ENCODE measurements at places on chromosomes 5 and 9.
A peak's percentile ranks its signal among the peaks of the same experiment; 100 is the strongest.

- no peaks in the 10 kb centered on the region for H3K36me3 ChIP-seq
- peaks cover 5% of the 10 kb centered on the region for H3K4me1 ChIP-seq
- no peak overlapping the region for H3K27ac ChIP-seq
- no peak overlapping the region for H3K4me3 ChIP-seq
These were observed 26.9 kb downstream of the INVS start for GRCh38 chr9:100125910-100126309.

- DNase-seq = no peak
- H3K27me3 ChIP-seq = no peaks in the 10 kb centered on the region
- no peaks in the 10 kb centered on the region for H3K36me3 ChIP-seq
- H3K27ac ChIP-seq = no peak overlapping the region
These were observed 47.8 kb upstream of the ALDH1B1 start for GRCh38 chr9:38344566-38345324.

DNA sequence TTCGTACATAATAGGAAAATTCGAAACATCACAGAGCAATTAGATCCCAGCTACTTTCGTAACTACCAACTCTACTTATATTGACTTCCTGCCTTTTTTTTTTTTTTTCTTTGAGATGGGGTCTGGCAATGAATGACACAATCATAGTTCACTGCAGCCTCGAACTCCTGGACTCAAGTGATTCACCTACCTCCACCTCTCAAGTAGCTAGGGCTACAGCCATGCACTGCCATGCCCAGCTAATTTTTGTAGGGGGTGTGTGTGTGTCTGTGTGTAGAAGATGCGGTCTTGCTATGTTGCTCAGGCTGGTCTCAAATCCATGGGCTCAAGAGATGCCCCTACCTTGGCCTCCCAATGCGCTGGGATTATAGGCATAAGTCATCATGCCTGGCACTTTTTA lies 5.8 kb upstream of the PAIP2 start:
- H3K36me3 ChIP-seq = peaks cover 7% of the 10 kb centered on the region
- peak overlapping the region; percentile 35 for H3K27ac ChIP-seq
- DNase-seq = no peak
- H3K4me3 ChIP-seq = no peak overlapping the region

- no peaks in the 10 kb centered on the region for H3K27me3 ChIP-seq
- H3K36me3 ChIP-seq = no peaks in the 10 kb centered on the region
- H3K27ac ChIP-seq = no peak overlapping the region
- no peak for DNase-seq
These were observed 718.3 kb upstream of the GRAMD2B start for GRCh38 chr5:125704888-125705287.

DNA sequence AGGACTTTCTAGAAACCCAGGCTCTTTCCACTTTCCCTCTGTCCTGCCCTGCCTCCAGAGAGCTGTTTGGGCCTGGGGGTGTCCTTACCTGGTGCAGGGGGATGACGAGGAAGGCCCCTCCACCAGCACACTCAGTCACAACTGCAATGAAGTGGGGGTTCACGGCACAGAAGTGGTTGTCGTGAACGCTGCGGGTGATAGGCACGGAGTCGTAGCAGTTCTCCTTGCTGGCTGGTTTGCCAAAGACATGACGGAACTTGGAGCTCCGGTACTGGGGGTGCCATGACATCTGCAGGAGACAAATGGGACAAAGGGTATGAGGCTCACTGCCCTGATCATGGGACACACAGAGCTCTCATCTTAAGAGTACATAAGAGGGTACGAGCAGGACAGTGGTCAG lies 35.1 kb downstream of the CORO2A start:
- no peak overlapping the region for H3K4me3 ChIP-seq
- no peaks in the 10 kb centered on the region for H3K4me1 ChIP-seq
- no peak for DNase-seq
- H3K36me3 ChIP-seq = 0 out of 2 replicates have a peak, but pooled peaks cover 5% of the 10 kb centered on the region
- no peak overlapping the region for H3K27ac ChIP-seq

GRCh38 chr5:151953833-151954232 lies 29.2 kb upstream of the GLRA1 start:
- no peak overlapping the region for H3K27ac ChIP-seq
- H3K4me3 ChIP-seq = no peak overlapping the region
- DNase-seq = no peak
- no peaks in the 10 kb centered on the region for H3K27me3 ChIP-seq
- no peaks in the 10 kb centered on the region for H3K36me3 ChIP-seq

GRCh38 chr9:77907585-77907984 lies 124.0 kb downstream of the GNAQ start:
- no peaks in the 10 kb centered on the region for H3K27me3 ChIP-seq
- no peak overlapping the region for H3K4me3 ChIP-seq
- no peaks in the 10 kb centered on the region for H3K36me3 ChIP-seq
- no peak for DNase-seq
- no peaks in the 10 kb centered on the region for H3K4me1 ChIP-seq
- H3K27ac ChIP-seq = no peak overlapping the region

GRCh38 chr9:93589688-93590087 lies 13.3 kb downstream of the PHF2 start:
- H3K4me3 ChIP-seq = no peak overlapping the region
- H3K27ac ChIP-seq = no peak overlapping the region
- DNase-seq = no peak
- H3K4me1 ChIP-seq = no peaks in the 10 kb centered on the region

DNA sequence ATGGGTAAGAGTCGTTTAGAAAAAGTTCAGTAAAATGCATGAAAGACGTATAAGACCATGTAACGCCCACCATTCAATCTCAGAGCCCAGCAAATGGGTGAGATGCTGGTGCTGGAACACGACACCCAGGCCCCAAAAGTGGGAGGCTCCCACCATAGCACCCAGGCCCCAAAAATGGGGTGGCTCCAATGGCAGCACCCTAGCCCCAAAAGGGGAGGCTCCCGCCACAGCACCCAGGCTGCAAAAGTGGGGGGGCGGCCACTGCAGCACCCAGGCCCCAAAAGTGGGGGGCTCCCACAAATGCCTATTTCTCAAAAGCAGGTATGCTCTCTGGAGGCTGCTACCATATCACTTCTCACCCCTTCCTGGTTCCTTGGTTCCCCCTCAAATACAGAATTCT lies 12.7 kb downstream of the FSTL4 start:
- H3K36me3 ChIP-seq = no peaks in the 10 kb centered on the region
- H3K27me3 ChIP-seq = no peaks in the 10 kb centered on the region
- DNase-seq = no peak
- no peak overlapping the region for H3K4me3 ChIP-seq
- peaks cover 24% of the 10 kb centered on the region for H3K4me1 ChIP-seq

GRCh38 chr9:115883467-115884329 lies 269.9 kb upstream of the PAPPA start:
- H3K4me1 ChIP-seq = peaks cover 10% of the 10 kb centered on the region
- no peaks in the 10 kb centered on the region for H3K27me3 ChIP-seq
- no peak overlapping the region for H3K4me3 ChIP-seq
- H3K36me3 ChIP-seq = no peaks in the 10 kb centered on the region
- peak; percentile 80 for DNase-seq
- no peak overlapping the region for H3K27ac ChIP-seq

DNA sequence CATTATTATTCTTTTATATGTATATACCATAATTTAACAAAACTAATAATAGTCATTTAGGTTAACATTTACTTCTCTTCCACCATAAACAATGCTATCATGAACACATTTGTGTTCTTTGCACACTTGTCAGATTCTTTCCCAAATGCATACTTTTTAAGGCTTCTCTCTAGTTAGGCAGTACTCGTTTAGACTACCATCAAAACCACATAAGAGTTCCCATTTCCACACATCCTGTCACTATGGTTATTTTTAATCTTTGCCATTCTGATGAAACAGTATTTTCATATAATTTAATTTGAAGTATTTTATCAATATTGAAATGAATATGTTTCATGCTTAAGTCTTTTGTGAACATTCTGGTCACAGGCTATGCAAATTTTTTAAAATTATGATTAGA lies 15.1 kb downstream of the DROSHA start:
- no peaks in the 10 kb centered on the region for H3K27me3 ChIP-seq
- DNase-seq = no peak
- no peak overlapping the region for H3K27ac ChIP-seq

- no peak for DNase-seq
- H3K4me1 ChIP-seq = peaks cover 17% of the 10 kb centered on the region
- no peaks in the 10 kb centered on the region for H3K36me3 ChIP-seq
- no peaks in the 10 kb centered on the region for H3K27me3 ChIP-seq
These were observed 144.9 kb upstream of the DMRT1 start for GRCh38 chr9:696332-697323.

GRCh38 chr9:135297456-135298075 lies 182.0 kb upstream of the PPP1R26 start:
- no peaks in the 10 kb centered on the region for H3K27me3 ChIP-seq
- DNase-seq = no peak
- H3K27ac ChIP-seq = no peak overlapping the region
- H3K4me1 ChIP-seq = peaks cover 22% of the 10 kb centered on the region
- no peak overlapping the region for H3K4me3 ChIP-seq

DNA sequence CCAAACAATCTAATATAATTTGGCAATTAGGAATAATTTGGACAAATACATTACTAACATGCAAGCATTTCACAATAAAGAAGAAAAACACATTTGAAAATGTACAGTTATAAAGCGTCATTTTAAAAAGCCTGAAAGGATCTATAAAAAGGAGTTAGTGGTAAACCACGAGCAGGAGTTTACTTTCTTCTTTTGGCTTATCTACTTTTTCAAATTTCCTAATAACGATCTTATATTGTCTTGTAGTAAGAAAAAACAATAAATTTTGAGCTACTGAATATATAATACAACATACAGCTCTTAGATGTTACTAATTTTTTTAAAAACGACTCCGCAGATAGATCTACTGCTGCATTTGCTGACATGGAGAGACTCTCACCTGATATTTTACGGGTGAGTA lies 79.9 kb downstream of the SMIM23 start:
- no peaks in the 10 kb centered on the region for H3K27me3 ChIP-seq
- DNase-seq = no peak
- no peaks in the 10 kb centered on the region for H3K4me1 ChIP-seq
- H3K4me3 ChIP-seq = no peak overlapping the region

DNA sequence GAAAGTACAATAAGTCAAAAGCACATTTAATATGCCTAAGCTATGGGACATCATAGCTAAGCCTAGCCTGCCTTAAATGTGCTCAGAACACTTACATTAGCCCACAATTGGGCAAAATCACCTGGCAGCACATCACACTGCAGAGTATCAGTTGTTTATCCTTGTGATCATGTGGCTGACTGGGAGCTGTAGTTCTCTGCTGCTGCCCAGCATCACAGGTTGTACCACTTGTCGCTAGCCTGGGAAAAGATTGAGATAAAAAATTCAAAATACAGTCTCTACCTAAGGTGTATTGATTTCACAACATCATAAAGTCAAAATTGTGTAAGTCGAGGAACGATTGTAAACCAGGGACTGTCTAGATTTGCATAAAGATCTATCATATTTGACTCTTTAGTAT lies 58.6 kb downstream of the CAMK4 start:
- no peaks in the 10 kb centered on the region for H3K27me3 ChIP-seq
- H3K36me3 ChIP-seq = no peaks in the 10 kb centered on the region
- H3K4me3 ChIP-seq = no peak overlapping the region
- no peak for DNase-seq
- H3K4me1 ChIP-seq = no peaks in the 10 kb centered on the region
- H3K27ac ChIP-seq = no peak overlapping the region

- H3K27me3 ChIP-seq = no peaks in the 10 kb centered on the region
- H3K27ac ChIP-seq = no peak overlapping the region
- peaks cover 4% of the 10 kb centered on the region for H3K4me1 ChIP-seq
- H3K36me3 ChIP-seq = no peaks in the 10 kb centered on the region
These were observed 4.8 kb upstream of the TEX10 start for GRCh38 chr9:100357501-100357900.

DNA sequence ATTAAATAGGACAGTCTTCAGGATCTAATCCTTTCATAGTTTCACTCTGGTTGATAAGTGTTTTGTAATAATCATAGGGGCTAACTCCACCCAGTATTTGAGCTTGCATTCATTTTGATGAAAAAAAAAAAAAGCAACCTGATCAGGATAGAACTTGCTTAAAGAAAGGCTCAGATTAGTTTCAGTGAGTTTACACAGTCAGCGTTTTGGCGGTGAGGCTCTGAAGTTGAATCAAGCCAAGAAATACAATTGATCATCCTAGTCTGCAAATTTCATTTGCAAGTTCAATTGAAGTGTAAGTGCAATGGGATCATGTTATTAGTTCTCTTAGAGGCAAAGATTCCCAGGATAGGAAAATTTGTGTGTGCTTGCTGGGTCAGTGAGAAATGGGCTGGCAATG lies 159.7 kb upstream of the ELL2 start:
- DNase-seq = no peak
- H3K27me3 ChIP-seq = no peaks in the 10 kb centered on the region
- peaks cover 5% of the 10 kb centered on the region for H3K4me1 ChIP-seq

DNA sequence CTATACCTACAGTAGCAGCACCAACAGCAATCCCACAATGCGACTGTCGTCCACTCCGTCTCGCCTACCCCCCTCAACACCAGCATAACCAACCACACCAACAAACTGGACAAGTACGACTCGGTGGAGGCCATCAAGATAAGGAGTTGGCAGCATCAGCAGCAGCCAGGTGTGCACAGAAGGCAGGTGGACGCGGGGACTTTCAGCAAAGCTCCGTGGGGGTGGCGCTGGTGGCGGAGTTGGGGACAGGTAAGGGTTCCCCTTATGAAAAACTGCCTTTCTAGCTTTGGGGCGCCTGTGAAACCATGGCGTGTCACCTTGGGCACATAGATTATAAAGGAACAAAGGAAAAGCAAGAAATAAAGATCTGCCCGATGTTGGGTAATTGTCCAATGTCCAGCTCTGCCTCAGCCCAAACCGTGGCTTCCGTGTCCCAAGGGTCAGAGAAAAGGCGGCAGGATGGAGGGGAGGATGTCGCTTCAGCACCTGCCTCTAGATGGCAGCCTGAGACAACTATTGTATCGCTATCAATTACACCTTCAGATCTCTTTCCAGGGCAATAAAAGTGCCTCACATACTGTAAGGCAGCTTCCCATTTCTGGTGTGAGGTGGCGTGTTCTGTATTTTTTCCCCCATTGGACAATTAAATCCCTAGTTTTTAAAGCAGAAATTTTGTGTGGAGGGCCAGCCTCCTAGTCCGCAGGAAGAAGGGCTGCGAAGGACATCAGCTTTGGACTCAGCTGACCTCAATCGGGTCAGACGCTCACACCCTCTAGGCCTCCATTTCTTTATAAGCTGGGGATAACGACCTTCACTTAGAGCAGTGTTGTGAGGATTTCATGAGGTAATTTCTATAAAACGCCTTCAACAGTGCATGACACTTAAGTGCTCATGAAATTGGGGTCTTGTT lies 58.8 kb downstream of the MTRR start:
- no peaks in the 10 kb centered on the region for H3K4me1 ChIP-seq
- no peak overlapping the region for H3K27ac ChIP-seq
- no peaks in the 10 kb centered on the region for H3K36me3 ChIP-seq
- H3K4me3 ChIP-seq = no peak overlapping the region
- DNase-seq = peak; percentile 84
- no peaks in the 10 kb centered on the region for H3K27me3 ChIP-seq
